ENCODE measurements at places on chromosomes 4 and X. TPM values are rescaled to one million over a fixed set of nuclear protein-coding genes. Genes with fewer than 3 reads are reported as not detected.

NAA11 gene
- polyA plus RNA-seq, result not detected

RRH gene
- not detected for polyA plus RNA-seq

CDK16 gene
- 1.6 TPM for polyA plus RNA-seq

ZDHHC15 gene
- polyA plus RNA-seq, result 0.18 TPM

POF1B gene
- 0.49 TPM for polyA plus RNA-seq

DACH2 gene
- not detected for polyA plus RNA-seq

PRKG2 gene
- 5.1 TPM for polyA plus RNA-seq

SYN1 gene
- polyA plus RNA-seq, result 1.6 TPM

CPLX1 gene
- polyA plus RNA-seq, result not detected

HOPX gene
- polyA plus RNA-seq, result 163 TPM

MAGEB3 gene
- not detected for polyA plus RNA-seq

GRID2 gene
- polyA plus RNA-seq, result not detected

FATE1 gene
- polyA plus RNA-seq, result not detected

HMGN5 gene
- polyA plus RNA-seq, result 5.5 TPM

PDLIM5 gene
- polyA plus RNA-seq, result 57.5 TPM

EFHC2 gene
- polyA plus RNA-seq, result 5.1 TPM
